ENCODE measurements at places on chromosomes 11 and 22.

DNA sequence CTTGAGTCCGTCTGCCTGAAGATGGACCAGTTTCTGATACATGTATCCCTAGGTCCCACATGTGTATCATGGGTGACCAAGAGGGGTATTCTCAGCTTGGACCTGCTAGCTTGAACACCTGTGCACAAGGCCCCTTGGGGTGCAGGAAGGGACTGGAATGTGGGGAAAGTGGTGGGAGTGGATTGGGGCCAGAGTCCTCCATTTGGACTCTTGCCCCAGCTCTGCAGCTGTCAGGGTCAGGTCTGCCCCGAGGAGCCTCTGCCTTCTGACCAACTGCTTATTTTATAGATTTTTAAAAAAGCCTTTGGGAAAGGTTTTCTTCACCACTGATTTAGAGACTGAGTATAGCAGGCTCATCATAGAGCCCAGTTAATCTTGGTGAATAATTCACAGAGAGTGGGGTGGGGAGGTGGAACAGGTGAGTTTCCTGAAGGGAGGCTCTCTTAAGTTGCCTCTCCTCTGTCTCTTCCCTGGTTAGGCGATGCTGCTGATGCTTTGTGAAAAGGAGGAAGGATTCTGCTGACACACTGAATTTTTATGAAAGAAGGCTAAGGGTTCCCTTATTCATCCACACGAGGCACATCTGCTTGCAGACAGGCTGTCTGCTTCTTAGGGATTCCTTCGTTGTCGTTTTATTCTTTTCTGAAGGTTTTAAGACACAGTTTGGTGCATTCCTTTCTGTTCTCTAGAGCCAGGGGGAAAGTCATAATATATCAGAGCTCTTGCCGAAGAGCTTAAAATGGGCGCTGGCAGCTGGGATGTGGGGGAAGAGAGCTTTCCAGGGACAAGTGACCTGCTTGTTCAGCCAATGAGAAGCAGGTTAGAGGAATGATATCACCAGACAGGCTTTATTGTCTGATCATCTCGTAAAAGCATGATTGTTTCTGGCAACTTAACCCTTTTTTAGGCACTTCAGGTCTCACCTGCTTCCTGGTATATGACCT, 19.9 kb downstream of the TRIM44 start:
- no peak for DNase-seq

DNA sequence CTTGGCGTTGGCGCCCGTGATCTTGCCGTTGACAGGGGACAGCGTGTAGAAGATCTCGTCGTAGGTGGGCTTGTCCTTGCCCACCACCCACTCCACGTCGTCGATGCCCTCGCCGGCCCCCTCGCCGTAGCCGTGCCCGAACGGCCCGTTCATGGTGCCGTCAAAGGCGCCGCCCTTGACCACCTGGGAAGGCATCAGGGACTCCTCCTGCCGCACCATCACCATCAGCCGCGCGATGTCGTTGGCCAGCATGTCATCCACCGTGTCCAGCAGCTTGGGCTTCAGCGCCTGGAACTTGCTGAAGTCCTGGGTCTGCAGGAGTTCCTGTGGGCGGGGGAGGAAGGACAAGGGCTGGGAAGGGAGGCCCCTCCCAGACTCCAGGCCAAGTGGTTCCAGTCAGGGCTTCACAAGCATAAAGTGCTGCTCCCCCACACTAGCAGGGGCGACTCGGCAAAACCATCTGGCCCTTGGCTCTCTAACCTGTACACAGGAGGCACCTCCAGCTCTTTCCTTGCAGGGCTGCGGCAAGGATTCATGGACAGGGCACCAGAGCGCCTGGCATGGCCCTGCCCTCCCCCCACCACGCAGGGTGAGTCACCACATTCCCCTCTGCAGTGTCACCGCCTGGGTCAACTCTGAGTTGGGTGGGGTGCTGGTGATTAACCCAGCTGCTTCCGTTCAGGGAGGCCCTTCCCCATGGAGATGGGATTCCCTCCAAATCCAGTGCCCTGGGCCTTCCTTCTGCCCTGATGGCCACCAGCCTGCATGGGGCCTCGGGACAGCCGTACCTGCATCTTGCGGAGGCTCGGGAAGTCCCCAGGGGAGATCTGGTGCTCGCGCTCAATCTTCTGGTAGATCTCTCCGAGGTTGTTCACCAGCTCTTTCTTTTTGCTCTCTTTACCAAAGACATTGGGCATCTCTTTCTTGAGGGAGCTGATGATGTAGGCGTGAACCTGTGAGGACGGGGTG, 10.4 kb upstream of the CDC42BPG start:
- peak; percentile 95 for DNase-seq

DNA sequence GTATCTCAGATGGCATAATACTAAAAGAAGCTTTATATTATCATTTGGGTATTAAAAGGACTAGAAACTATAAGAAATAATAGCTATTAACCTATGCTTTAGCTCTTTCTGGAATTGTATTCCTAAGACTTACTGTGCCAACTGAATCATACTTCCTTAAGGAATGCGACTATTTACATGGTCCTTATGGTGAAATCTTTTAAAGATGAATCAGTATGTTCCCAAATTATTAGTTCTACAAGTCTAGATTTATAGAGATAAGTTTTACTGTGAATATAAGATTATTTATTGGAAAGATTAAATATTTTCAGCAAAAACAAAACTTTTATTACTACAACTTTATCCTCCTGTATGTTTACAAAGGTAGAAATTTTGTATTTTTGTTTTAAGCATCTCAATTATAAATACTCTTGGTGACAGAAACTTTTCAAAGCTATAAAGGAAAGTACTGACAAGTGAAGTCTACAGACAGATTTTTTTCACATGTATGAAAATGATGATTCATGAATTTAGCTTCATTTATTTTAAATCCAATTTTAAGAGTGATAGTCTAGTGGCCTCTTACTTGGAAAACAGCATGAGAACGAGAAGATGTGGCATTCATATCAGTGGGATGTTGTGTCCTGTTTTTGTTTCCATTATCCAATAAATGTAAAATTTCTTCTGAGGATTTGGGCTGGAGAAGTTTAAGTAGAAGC, 17.8 kb downstream of the KIF18A start:
- DNase-seq: no peak

DNA sequence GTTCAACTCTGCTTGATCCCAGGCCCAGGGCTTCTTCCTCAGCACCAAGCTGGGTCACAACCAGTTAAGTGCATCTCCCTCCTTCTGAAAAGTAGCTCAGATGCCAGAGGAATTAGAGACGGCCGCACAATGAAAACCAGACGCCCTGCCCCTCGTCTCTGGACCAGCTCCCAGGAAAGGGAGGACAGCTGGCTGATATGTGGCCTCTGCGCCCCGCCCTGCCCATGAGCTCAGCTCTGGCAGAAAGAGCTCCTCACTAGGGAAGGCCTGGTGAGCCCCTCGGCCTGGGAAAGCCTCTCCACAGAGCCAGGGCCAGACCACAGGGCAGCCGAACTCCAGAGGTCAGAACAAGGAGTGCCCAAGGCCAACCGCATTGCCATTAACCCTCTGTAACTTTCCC, 18.1 kb upstream of the SCGB1A1 start:
- DNase-seq: peak; percentile 89

DNA sequence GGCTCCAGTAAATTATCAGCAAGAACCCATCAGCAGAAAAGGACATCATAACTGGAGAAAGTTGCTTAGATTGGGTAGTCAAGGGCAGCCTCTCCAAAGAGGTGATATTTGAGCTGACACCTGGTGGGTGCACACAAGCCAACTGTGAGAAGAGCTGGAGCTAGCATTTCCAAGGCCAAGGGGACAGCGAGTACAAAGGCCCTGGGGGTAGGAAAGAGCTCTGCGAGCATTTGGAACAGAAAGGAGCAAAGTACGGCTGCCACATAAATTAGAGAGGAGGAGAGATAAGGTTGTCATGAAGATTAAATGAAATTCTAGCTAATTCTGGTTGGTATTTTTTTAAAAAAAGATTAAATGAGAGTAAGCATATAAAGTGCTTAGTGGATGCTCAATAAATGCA, 21.7 kb upstream of the SMCO4 start:
- no peak for DNase-seq

- DNase-seq: no peak
These were observed 32.8 kb upstream of the SUSD2 start for GRCh38 chr22:24148266-24149197.

DNA sequence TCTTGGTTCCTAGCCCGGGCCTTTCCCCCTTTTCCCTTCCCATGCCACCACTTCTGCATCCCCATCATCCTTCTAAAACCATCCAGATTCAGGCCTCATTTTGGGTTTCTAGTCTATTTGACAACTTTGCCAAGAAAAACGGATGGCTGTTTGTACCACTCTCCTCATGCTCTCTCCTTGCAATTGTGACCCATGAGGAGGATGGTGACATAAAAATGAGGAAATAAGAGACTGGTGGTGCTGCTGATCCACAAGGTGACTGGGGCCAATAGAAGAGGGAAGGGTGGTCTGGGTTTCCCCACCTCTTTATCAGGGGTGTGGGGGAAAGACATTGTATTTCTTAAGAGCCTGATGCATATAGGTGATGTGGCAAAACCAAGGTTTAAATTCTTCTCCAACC, 1.0 kb downstream of the MS4A4A start:
- DNase-seq: no peak

DNA sequence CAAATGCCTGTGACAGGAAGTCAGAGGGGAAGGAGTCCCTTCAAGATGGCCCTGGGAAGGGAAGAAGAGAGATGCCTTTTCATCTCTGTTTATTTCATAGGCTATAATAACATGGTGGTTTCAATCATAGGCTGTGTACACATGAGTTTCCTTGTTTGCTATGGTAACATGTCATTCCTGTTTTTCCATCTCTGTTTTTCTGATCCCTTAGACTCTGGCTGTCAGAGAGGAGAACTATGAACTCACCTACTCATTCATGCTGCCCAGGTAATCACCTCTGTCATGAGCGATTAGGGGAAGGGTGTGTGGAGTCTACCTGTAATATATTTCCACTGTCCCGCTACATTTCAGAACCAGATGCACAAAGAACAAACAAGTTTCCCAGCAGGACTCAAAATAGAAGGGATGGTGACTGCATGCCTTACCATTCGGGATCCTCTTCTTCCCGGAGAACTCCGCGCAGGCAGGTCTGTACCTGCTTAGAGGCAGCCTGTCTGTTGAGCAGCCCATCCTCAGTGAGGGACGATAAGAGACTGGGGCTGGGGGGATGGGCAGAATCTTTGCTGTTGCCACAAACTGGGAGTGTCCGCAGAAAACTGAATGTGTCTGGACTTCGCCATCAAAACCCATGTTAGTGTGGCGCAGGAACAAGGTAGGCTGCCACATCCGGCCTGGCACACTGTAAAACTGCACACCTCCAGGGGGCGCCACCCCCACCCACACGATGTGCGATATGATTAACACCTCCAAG, 7.1 kb upstream of the PEX26 start:
- no peak for DNase-seq

DNA sequence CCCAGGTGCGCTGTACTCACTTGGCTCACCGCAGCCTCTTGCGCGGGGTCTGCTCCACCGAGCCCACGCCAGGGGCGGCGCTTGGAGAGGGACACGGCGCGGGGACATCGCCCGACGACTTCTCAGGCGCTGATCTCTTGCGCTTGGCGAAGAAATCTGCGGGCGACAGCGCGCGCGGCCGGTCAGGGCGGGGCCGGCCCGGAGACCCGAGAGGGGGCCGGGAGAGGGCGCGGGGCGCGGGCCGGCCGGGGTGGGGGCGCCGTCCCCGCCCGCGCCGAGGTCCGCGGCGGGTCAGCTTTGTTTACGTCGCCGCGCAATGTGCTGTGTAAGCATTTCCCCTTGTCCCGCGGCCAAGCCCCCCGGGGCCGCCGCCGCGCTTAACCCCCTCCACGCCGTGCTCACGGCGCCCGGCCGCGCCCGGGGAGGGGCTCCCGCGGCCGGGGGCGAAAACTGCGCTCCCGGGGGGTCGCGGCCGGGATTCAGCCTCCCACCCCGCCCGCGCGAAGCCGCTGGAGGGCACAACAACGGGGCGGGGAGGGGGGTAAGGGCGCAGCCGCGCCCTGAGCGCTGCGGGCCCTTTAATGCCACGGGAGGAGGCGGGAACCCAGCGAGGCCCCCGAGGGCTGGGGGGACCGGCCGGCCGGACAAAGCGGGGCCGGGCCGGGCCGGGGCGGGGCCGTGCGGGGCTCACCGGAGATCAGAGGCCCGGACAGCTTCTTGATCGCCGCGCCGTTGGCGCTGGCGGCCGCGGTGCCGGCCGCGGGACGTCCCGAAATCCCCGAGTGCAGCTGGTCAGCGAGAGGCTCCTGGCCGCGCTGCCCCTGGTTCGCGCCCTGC, 1.4 kb downstream of the CDKN1C start:
- DNase-seq: peak; percentile 67

DNA sequence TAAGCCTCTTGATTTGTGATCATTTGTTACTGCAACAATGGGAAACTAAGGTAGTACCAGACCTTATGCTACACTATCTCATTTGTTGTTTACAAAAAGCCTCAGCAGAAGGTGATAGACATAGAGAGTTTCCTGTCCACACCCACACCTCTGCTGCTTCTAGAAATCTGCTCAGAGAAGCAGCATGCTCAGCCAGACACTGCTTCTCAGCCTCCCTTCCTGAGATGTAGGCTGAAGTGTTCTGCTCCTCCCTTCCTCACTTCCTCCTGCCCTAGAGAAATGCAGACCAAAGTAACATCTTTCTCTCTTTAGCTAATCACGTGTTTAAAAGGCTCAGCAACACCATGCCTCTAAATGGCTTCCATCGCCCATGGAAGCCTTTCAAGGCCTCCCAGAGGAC, 88.4 kb downstream of the SLC1A2 start:
- no peak for DNase-seq

DNA sequence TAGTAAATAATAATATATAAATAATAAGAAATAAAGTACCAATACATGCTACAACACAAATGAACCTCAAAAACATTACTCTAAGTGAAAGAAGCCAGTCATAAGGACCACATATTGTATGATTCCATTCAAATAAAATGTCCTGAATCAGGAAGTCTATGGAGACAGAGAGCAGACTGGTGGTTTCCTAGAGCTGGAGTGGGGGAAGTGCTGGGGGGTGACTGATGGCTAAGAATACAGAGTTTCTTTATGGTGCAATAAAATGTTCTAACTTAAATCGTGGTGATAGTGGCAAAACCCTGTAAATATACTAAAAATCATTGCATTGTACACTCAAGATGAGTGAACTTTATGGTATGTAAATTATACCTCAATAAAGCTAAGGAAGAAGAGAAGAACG, 376.5 kb downstream of the BUD13 start:
- no peak for DNase-seq

- DNase-seq: no peak
These were observed 268.4 kb upstream of the KIRREL3 start for GRCh38 chr11:127268932-127269331.

- DNase-seq: no peak
These were observed 1.8 kb upstream of the PELI3 start for GRCh38 chr11:66464916-66465315.
